Stimulated activated CD8-positive, alpha-beta memory T cell treated with anti-CD3 and anti-CD28 coated beads, Interleukin-7, amount 100 ng/mL, for 1 hour (primary cell): ENCODE measurements at places on chromosomes 3 and 15.

DNA sequence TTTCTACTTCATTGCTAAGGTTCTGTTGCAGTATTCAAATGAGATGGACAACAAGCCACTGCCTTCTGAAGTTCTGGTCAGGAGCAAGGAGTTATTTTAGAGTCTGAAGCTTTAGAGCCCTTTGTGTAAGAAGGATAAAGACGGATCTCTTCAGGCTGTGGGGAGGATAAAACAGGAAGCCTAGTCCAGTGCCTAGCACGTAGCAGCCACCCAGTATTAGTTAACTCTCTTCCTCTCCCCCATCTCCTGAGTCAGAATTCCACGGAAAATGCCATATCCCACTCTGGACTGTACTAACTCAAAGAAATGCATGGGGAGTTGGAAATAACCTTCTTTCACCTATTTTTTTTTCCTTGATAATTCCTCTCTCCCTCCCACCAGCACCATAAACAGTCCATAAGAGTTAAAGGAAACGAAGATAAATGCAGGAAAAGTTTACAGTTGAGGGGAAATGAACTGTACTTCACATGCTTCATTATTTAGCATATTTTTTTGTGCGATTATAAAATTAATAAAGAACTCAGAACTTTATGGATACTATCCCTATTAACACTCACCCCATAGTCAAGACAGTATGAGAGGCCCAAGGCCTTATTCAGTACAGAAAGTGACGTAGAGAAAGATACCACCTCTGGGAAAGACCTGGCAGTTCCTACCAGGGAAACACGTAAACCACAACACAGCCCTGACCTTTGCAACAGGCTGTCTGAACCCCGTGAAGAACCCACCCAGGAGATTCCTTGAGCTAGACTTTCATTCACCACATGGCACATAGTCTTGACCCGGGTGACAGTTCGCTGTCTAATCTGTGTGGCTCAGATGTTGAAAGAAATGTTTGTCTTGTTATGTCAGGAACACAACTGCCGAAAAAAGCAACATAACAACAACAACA lies 9.2 kb downstream of the IGF2BP2 start:
- DNase-seq = no peak

GRCh38 chr3:188860147-188860546 lies 311.6 kb upstream of the TPRG1 start:
- no peak for DNase-seq

- DNase-seq = no peak
Observed at GRCh38 chr3:9917820-9918219, 922 bp downstream of the IL17RC start.

DNA sequence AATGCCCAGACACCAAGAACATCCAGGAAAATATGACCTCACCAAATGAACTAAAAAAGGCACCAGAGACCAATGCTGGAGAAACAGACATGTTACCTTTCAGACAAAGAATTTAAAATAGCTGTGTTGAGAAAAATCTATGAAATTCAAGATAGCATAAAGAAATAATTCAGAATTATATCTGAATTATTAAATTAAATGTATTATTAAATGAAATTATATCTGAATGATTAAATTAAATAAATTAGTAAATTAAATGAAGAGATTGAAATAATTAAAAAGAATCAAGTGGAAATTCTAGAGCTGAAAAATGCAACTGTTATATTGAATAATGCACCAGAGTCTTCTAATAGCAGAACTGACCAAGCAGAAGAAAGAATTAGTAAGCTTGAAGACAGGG lies 279.2 kb upstream of the SATB1 start:
- no peak for DNase-seq

- DNase-seq = no peak
Observed at GRCh38 chr3:34077417-34078195, 279.2 kb downstream of the PDCD6IP start.

GRCh38 chr3:118564800-118565199 lies 469.8 kb downstream of the IGSF11 start:
- no peak for DNase-seq

GRCh38 chr3:52781741-52782140 lies 4.3 kb downstream of the ITIH1 start:
- DNase-seq = no peak

DNA sequence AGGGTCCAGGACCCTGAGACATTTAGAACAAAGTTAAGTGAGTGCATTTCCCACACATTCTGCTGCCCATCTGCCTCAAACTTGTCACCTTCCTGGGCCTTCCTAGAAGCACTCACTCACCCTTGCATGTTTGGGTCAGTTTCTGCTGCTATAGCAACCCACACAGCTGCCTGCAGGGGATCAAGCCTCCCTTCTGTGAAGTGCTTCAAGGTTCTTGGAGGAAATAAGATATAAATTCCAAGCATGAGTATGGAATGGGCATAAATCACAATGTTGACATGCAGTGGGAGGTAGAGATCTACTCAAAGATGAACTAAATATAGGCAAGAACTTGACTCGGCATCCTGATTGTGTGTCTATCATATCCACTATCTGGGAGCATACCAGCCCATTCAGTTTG lies 140.4 kb downstream of the SLC9A9 start:
- no peak for DNase-seq

- DNase-seq = no peak
Observed at GRCh38 chr15:27086149-27086548, 115.2 kb downstream of the GABRG3 start.

DNA sequence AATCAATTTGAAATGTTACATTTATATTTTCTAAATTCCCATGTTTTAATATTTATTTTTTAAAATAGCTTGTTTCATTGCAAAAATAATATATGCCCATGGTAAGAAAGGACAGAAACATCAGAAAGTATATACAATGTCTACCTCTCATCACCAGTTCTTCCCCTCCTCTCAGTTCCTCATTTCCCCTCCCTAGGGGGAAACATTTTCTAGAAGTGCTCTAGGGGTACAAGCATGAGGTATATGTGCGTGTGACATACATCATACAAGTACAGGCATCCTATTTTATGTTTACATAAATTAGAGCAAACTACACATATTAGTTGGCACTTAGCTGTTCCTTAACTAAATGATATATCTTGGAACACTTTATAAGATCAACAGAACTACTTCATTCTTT lies 189.3 kb upstream of the VEPH1 start:
- DNase-seq = no peak

DNA sequence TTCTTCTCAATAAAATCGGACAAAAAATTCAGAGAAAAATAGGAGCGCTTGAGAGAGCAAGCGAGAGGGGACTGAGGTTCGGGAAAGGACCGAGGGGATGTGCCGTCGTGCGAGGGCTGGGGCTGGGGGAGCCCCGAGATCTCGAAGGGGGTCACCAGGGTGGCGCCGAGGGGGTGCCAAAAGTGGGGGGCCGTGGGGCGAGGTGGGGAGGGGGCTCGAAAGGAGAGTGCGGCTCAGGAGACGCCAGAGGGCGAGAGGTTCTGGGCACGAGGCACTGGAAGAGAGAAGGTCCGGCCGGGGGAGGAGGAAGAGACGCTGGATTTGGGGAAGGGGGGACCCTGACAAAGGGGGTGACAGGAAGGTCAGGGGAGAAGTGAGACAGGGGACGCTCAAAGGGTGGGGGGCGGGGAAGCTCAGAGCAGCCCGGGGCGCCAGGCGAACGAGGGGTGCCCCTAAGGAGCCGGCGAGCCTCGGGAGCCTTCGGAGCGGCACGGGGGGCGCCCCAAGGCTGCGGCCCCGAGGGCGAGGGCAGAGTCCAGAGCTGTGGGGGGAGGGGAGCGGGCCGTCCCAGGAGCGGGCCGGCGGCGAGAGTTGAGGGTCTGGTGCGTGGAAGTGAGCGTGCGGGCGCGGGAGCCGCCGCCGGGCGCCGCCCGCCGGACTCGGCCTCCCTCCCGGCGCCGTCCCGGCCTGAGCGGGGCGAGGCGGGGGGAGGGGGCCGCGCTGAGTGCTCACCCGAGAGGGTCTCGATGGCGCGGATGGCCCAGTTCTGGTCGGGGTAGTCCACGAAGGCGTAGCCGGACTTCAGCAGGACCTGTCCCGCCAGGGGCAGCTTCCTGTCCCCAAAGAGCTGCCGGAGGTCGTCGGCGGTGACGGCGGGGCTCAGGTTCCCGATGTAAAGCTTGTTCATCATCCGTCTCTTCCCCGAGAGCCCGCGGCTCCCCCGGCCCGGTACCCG lies 514 bp downstream of the IGF2BP2 start:
- DNase-seq = no peak

DNA sequence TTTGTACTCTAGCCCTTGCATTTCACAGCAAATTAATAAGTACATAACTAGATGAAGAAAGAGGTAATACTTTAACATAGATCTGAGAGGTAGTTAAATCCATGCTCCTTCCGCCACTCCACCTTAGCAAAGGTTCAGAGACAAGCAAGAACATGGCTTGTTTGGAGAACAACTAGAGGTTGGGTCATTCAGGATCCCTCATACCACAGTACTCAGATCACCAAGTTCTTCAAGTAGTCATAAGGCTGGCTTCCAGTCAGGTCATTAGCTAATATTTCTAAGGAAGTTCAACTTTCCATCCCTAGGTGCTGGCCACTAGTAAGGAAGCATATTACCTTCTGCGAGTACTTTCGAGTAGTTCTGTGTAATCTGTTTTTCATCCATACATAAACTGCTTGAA lies 44.1 kb downstream of the CD200R1 start:
- no peak for DNase-seq

DNA sequence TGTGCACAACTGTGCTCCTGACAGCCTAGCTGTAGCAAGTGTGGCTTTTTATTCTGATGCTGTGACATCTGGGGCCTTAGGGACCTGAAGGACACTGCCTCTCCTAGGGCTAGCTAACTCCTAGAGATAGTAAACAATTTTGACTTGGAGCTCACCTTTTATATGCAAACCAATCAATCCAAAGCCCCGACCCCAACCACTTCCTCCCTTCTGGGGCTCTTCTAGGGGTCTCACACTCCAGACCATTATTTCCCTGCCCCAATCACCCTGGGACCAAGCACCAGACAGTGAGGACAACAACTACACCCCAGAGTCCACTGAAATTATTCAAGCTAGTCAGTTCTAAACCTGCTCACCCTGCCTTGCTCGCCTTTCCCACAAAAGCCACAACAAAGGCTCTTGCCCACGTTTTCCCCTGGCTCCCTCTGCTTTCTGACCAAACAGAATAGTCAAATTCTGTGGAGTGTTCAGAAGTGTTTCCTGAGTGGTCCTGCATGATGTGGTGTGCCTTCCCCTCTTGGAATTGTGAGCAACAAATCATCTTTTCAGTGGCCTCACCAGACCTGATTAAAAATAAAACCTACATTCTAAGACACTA lies 84.2 kb upstream of the WNT5A start:
- DNase-seq = no peak
